ENCODE measurements at places on chromosomes 2 and 18. TPM values are rescaled to one million over a fixed set of nuclear protein-coding genes. Genes with fewer than 3 reads are reported as not detected.

ME2 gene
- 62.0 TPM for total RNA-seq

NLRC4 gene
- not detected for total RNA-seq

SLC5A7 gene
- total RNA-seq = not detected

METTL8 gene
- total RNA-seq = 33.0 TPM

ITPRIPL1 gene
- 8.1 TPM for total RNA-seq

VSNL1 gene
- not detected for total RNA-seq

Measured in OCI-LY7 (cell line).